ENCODE measurements at places on chromosomes 1 and 21.

DNA sequence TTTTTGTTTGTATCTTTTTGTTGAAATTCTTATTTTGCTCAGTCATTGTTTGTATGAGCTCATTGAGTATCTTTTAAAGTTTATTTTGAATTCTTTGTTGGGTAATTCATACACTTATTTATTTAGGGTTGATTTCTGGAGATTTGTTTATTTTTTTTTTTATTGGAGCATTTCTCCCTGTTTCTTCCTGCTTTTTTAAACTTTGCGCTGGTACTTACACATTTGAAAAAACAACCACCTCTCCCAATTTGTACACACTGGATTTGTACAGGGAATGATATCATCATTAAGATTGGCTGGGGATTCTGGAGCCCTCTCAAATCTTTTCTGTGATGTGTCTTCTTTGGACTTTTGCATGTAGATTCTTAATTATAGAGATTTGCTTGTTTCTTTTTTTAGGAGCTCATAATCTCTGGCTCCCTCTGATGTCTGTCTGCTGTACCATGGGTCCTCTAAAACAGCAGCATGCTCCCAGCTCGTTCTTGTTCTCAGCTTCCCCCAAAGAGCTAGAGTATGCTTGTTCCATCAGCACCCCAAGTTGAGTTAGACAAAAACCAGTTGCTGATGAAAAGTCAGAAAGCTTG, 310.7 kb downstream of the DUSP10 start:
- no peak for DNase-seq

DNA sequence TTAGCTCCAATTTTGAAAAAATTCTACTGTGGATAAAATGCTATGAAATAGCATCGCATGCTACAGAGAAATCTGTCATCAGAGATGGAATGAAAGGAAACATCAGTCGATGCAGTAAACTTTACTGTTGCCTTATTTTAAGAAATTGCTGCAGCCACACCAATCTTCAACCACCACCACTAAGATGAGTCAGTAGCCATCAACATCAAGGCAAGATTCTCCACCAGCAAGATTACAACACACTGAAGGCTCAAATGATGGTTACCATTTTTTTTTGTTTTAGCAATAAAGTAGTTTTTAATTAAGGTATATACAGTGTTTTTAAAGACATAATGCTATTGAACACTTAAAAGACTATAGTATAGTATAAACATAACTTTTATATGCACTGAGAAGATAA, 95.6 kb upstream of the JUN start:
- no peak for DNase-seq

GRCh38 chr1:234970401-234970730, 158.3 kb downstream of the TOMM20 start:
- DNase-seq: no peak

- DNase-seq: peak; percentile 77
Measured at GRCh38 chr1:232868793-232869491, 63.7 kb downstream of the MAP10 start.
